SW 1271 (cell line): ENCODE measurements at places on chromosomes 12 and 14.

DNA sequence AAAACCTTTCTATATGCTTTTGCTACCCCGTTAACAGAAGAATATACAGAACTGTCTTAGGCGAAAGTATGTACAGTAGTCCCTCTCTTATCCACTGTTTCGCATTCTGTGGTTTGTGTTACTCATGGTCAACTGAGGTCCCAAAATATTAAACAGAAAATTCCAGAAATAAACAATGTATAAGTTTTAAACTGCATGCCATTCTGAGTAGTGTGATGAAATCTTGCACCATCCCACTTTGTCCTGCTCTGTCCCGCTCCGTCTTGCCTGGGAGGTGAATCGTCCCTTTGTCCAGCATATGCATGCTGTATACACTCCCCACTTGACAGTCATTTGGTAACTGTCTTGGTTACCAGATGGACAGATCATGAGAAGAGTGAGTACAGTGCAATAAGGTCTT, 70.1 kb upstream of the STRN3 start:
- DNase-seq, result no peak

DNA sequence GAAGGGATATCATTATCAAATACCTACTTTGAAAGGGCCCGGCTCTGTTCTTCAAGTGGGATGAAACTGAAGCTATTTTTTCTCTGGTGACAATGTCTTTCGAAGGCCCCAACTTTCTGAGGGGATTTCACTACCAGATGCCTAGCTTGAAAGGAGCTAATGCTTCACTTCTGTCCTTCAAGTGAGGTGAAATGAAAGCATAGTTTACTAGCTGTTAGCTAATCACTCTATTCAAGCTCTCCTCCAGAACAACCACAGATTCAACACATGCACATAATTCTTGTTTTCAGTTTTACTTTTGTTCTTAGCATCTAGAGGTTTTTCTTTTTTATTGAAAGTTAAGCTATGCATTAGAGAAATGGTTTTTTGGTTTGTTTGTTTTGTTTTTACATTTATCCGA, 571.4 kb downstream of the NOVA1 start:
- DNase-seq, result no peak

- no peak for DNase-seq
Measured at GRCh38 chr12:64160711-64161060, 61.4 kb downstream of the KICS2 start.

- no peak for DNase-seq
Measured at GRCh38 chr12:16150276-16150675, 127.2 kb downstream of the SLC15A5 start.

DNA sequence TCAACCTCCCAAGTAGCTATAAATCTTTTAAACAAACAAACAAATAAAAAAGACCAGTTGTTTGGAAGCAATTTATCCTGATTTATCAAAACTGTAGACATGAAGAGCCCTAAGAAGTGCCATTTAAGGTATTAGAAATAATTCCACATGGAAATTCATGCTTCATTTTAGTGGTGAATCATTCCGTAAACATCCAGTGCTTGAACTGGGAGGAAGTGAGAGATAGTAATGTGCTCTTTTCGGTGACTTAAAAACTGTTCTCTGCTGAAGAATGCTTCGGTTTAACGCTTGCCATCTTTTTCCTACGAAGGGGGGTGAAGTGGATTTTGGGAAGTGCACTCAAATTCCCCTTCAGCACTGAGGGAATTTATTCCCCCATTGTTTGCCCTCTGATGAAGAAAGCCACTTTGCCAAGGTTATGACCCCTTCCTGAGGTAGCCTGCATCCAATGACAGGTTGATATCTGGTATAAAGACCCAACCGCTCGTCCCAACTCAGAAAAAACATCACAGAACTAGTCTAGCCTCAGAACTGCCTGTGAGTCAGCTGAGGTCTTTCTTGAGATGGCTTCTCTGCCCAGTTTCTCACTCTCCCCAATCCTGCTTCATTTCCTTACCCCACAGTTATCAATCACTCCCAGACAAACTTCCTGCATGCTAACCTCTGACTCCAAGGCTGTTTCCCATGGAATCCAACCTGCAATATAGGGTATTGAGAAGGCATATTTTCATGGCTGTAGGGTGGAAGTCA, 244.1 kb downstream of the AEBP2 start:
- DNase-seq, result no peak

GRCh38 chr12:25266497-25266896, 15.8 kb upstream of the KRAS start:
- DNase-seq, result no peak

- no peak for DNase-seq
Measured at GRCh38 chr14:54374117-54374884, 22.5 kb upstream of the CDKN3 start.

- no peak for DNase-seq
Measured at GRCh38 chr12:53501615-53502181, 615 bp downstream of the TARBP2 start.

DNA sequence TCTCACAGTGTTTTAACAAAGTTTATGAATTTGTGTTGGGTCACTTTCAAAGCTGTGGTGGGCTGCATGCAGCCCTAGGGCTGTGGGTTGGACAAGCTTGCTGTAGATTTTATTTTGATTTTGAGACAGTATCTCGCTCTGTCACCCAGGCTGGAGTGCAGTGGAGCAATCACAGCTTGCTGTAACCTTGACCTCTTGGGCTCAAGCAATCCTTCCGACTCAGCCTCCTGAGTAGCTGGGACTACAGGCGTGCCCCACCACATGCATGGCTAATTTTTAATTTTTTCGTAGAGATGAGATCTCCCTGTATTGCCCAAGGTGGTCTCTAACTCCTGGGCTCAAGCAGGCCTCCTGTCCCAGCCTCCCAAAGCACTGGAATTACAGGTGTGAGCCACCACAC, 5.4 kb downstream of the MARK3 start:
- no peak for DNase-seq

DNA sequence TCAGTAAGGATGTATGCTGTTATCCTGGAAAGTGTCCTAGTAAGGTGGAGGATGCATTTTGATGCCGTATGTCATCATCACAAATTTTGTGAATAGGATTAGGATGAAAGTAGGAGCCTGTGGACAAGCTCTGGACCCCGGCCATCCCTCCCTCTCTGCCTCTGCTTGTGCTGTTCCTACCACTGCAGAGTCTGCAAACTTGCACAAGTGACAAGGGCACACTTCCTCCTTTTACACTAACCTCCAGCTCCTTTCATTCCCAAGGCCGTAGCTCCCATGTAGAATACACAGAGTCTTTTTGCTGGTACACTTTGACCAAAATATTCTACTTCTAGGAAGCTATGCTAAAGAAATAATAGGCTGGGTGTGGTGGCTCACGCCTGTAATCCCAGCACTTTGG, 13.3 kb upstream of the TMCC3 start:
- no peak for DNase-seq

- no peak for DNase-seq
Measured at GRCh38 chr14:98278800-98279199, 993.2 kb downstream of the BCL11B start.

DNA sequence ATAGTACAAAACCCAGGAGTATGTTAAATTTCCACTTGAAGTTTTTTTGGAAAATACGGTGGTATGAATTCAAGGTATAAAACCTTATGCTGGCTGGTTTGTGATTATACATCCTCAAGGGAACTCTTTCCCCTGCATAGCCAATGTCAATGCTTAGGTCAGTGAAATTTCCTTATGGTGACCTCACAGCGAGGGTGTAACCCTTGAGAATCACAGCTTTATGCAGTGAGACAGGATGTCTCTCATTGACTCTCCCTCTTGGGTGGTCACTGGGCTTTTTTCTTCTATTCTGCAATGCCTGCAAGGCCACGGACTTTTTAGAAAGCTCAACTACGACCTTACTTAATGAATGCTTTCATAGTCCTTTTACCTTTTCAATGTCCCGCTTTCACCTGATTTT, 64.4 kb downstream of the TMTC1 start:
- no peak for DNase-seq

GRCh38 chr12:110111476-110112334, 12.5 kb upstream of the IFT81 start:
- DNase-seq, result no peak

- no peak for DNase-seq
Measured at GRCh38 chr12:115872919-115873357, 404.6 kb downstream of the MED13L start.

DNA sequence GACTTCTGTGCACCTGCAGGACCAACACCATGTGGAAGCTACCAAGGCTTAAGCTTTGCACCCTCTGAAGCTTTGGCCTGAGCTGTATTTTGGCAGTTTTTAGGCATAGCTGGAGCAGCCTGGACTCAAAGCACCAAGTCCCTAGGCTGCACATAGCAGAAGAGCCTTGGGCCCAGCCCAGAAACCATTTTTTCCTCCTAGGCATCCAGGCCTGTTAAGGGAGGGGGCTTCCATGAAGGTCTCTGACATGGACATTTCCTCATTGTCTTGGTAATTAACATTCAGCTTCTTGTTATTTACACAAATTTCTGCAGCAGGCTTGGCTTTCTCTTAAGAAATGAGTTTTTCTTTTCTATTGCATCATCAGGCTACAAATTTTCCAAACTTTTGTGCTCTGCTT, 475.8 kb upstream of the FLRT2 start:
- no peak for DNase-seq

- no peak for DNase-seq
Measured at GRCh38 chr12:34097213-34097612, 74.9 kb downstream of the ALG10 start.

GRCh38 chr12:105561546-105562198, 231.2 kb downstream of the C12orf75 start:
- no peak for DNase-seq

DNA sequence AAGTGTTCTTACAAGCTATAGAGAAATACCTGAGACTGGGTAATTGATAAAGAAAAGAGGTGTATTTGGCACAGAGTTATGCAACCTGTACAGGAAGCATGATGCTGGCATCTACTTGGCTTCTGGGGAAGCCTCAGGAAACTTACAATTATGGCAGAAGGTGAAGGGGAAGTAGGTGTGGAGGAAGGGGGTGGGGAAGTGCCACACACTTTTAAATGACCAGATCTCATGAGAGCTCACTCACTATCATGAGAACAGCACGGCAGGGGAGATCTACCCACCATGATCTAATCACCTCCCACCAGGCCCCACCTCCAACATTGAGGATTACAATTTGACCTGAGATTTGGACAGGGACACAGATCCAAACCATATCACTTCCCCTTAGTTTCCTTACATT, 32.8 kb downstream of the TSHR start:
- no peak for DNase-seq

DNA sequence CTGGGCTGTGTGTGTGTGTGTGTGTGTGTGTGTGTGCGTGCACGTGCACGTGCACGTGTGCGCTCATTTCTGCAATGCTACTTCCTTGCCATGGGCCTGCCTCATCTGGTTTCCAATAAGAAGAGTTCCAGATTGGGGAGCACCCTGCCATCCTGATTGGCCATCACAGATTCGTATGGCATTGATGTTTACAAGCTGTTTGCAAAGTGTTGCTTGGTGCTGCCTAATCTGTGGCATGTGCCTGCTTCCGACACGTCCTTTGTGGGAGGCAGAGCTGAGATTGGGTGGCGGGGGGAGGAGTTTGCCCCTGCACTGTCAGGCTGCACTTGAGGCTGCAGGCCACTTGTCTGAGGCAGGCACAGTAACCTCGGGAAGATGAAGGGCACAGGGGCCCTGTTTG, 39.2 kb downstream of the SAMD4A start:
- DNase-seq, result no peak

DNA sequence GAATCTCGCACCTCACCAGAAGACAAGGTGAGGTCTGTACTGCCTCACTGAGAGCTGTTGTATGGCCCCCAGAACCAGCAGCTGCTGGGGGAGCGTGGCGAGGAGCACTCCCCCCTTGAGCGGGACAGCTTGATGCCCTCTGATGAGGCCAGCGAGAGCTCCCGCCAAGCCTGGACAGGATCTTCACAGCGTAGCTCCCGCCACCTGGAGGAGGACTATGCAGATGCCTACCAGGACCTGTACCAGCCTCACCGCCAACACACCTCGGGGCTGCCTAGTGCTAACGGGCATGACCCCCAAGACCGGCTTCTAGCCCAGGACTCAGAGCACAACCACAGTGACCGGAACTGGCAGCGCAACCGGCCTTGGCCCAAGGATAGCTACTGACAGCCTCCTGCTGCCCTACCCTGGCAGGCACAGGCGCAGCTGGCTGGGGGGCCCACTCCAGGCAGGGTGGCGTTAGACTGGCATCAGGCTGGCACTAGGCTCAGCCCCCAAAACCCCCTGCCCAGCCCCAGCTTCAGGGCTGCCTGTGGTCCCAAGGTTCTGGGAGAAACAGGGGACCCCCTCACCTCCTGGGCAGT, 9.3 kb downstream of the CACNB3 start:
- DNase-seq, result no peak

- no peak for DNase-seq
Measured at GRCh38 chr12:105843986-105844760, 294.6 kb downstream of the NUAK1 start.

DNA sequence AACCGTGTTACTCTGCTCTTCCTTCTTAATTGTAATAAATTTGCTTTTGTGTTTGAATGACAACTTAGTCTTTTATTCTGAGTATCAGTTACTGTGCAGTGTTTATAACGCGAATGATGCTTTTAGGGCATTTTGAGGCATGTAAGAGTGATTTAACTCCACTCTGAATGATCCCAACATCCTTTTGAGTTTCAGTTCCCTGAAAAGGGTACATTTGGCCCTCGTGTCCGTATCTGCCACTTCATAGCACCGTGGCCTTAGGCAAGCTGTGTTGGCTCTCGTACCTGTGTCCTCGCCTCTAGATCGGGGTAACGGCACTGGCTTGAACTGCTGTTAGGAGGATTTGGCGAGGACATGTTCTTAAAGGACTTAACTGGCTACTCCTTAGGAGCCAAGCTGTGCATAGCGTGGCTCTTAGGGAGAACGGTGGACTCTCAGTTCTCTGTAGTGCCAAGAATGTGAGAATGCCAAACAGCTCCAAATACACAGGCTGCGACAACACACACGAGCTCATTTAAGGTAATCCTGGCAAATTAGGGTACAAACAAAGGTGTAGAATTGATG, 92.0 kb downstream of the PPP2R5C start:
- no peak for DNase-seq

DNA sequence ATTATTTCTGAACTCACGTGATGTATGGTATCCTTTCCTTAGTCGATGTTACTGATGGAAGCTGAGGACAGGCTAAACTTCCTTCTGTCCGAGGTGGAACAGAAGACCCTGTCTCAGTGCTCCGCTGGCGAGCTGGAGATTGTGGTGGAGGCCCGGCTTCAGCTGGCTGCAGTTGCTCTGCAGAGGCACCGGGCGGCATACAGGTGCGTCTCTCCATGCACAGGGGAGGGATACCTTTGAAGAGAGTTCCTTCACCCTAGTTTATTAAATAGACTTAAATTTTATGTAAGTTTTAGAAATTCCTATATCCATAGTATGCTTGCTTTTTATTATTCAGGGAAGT, 186.7 kb upstream of the NEDD1 start:
- DNase-seq, result no peak

- DNase-seq, result no peak
Measured at GRCh38 chr12:25332143-25332542, 81.4 kb upstream of the KRAS start.

- no peak for DNase-seq
Measured at GRCh38 chr12:92619026-92619425, 83.8 kb upstream of the PLEKHG7 start.

DNA sequence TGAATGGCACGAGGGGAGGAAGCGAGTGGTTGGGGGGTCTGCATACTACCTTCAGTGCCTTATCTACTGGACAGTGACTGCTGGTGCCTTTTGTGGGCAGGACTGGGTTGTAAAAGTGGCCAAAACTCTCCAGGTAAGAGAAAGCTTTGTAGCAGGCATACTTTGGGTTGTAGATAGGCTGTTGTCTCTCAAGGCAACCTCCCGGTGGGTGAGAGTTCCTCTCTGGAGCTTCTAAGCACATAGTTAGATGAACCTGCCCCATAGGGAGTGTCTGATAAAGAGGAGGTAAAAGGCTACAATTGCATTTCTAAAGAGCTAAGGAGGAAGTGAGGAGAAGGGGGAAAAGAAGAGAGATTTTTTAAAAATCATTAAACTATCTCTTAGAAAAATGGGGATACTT, 4.2 kb upstream of the DAD1 start:
- DNase-seq, result no peak
